ENCODE measurements at places on chromosomes 3 and 15.

- DNase-seq, result no peak
Measured at GRCh38 chr3:32836601-32837000, 18.8 kb downstream of the TRIM71 start.

- DNase-seq, result no peak
Measured at GRCh38 chr15:29034593-29035335, 149.0 kb downstream of the APBA2 start.

GRCh38 chr3:129658110-129658843, 51.8 kb upstream of the PLXND1 start:
- DNase-seq, result no peak

DNA sequence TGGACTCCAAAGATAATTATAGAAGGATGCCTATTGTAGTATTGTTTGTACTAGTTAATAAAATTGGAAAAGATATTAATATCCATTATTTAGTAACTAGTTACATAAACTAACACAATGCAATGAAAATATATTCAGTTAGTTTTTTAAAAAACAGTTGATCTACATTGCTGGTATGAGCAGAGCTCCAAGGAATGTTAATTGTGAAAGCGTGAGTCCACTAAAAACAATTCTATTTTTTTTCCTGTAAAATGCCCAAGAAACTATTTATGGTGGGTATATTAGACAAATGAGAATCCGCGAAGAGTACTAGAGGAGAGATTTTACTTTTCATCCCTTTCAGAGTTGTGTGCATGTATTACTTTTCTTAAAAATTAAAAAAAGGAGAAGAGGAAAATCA, 104.3 kb downstream of the MCTP2 start:
- DNase-seq, result no peak

- no peak for DNase-seq
Measured at GRCh38 chr3:20069178-20069532, 28.9 kb downstream of the KAT2B start.

DNA sequence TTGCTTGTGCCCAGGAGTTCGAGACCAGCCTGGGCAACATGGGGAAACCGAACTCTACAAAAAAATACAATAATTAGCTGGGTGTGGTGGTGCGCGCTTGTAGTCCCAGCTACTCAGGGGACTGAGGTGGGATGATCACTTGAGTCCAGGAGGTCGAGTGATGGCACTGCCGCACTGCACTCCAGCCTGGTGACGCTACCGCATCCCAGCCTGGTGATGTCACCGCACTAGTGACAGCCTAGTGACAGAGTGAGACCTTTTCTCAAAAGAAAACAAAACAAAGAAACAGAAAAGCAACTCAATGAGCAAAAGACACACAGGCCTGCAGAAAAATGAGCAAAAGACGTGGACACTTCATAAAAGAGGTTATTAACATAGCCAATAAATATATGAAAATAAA, 19.9 kb upstream of the SYNM start:
- DNase-seq, result no peak

GRCh38 chr15:96160269-96160668, 170.2 kb upstream of the NR2F2 start:
- no peak for DNase-seq

DNA sequence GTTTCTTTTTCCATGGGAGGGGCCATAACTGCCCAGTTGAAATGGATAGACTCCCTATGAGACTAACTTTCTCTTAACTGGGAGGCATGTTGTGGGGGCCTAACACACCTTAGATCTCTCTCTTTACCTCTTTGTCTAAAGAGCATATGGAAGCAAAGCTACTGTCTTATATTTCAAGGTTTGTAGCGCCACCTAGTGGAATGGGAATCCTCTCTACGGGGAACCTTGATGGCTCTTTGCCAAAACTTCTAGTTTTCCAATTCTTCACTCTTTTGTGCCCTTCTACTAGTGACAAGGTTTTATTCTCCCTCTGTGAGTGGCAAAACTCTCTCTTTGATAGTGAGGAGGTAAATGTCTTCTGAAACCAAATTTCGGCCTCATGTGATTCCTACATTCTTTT, 1030.4 kb upstream of the CADM2 start:
- DNase-seq, result no peak

GRCh38 chr3:178810181-178810580, 261.4 kb downstream of the ZMAT3 start:
- DNase-seq, result no peak

Data from activated CD4-positive, CD25-positive, alpha-beta regulatory T cell treated with anti-CD3 and anti-CD28 coated beads, Interleukin-2, amount 50 U/mL, for 16 hours (primary cell).